ENCODE measurements at places on chromosomes 12 and 14.

GRCh38 chr14:67432050-67432564 is 20.1 kb upstream of the PLEK2 start:
- DNase-seq: no peak

DNA sequence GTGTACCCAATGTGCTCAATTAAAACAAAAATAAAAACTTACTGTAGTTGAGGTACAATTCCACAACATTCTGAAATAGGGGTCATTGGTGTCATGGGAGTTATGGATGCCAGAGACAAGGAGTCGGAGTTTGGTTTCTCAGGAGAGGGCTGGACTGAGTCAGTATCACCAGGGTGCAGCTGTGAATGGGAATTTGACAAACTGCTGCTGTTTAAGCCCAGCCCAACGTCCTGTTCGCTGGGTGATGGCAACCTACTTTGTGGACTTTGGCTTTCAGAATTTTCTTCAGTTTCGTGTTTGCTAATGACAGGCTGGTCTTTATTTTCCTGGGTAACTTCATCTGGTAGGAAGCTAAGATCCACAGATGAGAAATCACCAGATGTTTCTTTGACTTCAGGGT is 3.9 kb downstream of the TBPL2 start:
- DNase-seq: no peak

DNA sequence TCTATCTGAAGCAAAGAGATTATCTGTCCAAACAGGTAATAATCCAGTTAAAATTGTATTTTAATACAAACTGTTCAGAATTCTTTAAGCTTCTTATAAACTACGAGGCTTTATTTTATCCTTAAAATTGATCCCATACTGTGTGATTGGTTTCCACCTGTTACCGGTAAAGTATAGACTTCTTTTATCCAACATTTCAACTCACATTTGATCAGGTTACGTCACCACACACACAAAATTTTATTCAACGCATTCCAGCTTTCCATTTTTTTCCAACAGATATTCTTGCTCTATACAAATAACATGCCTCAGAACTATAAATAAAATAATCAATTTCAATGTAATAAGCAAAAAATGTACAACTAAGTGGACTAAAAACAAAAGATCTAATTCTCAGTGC is 4.5 kb downstream of the NOVA1 start:
- DNase-seq: no peak

- DNase-seq: no peak
Observed at GRCh38 chr14:90520326-90520725, 123.5 kb downstream of the CALM1 start.

GRCh38 chr12:18926188-18926587 is 188.3 kb downstream of the CAPZA3 start:
- no peak for DNase-seq

- DNase-seq: no peak
Observed at GRCh38 chr14:64992328-64992885, 5.7 kb downstream of the FNTB start.

DNA sequence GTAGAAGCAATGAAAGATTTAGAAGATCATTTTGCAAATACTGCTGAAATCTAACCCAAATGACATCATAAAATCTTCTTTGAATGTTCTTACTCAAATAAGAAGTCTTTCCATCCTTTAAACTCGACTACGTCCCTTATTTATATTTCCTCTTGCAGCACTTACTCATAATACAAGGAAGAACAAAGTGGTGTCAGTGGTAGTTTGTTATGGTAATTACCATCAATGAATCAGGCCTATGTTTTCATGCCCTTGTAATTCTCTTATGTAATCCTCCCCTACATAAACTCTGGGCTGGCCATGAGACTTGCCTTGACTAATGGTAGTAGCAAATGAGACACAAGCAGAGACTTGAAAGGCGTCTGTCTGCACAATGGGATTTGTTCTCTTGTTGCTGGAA is 17.0 kb downstream of the EEA1 start:
- no peak for DNase-seq

DNA sequence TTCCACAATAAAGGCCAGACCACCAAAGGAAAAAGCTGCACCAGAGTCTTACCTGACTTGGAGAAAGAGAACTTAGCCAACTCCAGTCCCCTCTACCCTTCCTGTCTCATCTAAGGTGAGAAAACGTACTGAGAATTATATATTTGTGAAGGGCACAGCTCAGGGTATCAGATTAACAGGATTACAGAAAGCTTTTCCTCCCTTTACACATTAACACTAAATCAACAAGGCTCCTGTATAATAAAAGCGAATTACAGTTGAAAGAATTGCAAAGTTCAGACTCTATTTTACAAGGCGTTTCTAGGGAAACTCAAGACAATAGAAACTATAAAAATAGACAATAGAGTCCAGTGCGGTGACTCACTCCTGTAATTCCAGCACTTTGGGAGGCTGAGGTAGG is 82.7 kb upstream of the RPL10L start:
- no peak for DNase-seq

DNA sequence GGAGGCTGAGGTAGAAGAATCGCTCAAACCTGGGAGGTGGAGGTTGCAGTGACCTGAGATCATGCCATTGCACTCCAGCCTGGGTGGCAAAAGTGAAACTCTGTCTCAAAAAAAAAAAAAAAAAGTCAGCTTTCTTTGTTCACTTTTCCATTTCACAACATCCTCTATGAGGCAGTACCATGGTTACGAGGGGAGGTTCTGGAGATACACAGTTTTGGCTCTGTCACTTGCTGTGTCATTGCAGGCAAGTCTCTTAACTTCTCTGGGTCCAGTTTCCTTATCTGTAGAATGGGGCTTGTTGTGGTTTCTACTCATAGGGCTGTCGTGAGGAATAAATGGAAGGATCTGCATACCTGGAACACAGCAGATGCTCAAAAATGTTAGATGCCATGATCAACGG is 75.6 kb upstream of the SLC24A4 start:
- DNase-seq: no peak

GRCh38 chr14:105294142-105294597 is 6.6 kb downstream of the BRF1 start:
- no peak for DNase-seq

DNA sequence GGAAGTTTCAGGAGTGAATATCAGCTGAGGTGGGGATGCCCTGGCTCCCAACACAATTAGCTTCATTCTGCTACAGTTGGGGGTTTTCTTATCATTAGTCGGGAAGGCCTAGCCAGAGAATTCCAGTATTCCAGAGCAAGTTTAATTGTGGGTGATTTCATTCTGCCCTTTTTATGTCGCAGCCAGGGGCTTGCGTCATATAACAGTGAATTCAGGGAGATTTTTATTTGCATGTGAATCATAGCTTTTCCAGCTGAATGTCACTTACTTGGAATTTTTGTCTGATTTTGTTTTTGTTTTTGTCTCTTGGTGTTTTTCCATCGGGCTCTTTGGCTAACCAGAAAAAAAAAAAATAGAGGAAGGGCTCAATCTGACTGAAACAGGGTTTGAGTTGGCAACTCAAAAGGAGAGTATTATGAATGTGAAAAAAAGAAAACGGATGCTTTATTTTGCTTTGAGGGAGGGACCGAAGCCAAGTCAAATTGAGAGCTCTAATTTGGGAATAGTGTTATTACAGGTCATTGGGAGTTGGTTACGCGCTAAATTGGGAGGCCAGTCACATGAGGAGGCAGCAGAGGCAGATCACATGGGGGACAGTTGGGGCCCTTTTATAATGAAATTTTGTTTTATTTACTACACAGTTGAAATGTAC is 119.4 kb downstream of the SAMD4A start:
- no peak for DNase-seq

GRCh38 chr14:45246691-45247090 is 6.3 kb downstream of the MIS18BP1 start:
- no peak for DNase-seq

- DNase-seq: no peak
Observed at GRCh38 chr14:60616461-60616959, 32.8 kb downstream of the SIX1 start.

GRCh38 chr12:32906399-32907165 is 10.0 kb upstream of the PKP2 start:
- no peak for DNase-seq

- no peak for DNase-seq
Observed at GRCh38 chr14:50364792-50365191, 31.9 kb downstream of the CDKL1 start.

GRCh38 chr12:19489168-19489567 is 49.9 kb downstream of the AEBP2 start:
- no peak for DNase-seq

DNA sequence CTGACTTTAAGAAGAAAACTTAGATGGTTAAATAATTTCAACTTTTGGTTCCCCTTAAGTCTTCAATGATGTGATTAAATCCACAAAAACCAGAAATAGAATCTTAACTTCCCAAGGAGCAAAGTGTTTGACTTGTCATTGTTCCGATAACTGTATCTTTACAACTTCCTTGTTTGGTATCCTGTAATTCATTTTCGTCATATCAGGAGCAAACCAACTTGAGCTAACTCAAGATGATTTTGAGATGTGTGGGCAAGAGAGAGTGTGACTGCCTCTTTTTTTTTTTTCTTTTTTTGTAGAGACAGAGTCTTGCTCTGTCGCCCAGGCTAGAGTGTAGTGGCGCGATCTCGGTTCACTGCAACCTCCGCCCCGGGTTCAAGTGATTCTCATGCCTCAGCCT is 25.3 kb downstream of the DRAM1 start:
- DNase-seq: no peak

Data from Panc1 (cell line).